ENCODE measurements at places on chromosomes 6 and 20.

DNA sequence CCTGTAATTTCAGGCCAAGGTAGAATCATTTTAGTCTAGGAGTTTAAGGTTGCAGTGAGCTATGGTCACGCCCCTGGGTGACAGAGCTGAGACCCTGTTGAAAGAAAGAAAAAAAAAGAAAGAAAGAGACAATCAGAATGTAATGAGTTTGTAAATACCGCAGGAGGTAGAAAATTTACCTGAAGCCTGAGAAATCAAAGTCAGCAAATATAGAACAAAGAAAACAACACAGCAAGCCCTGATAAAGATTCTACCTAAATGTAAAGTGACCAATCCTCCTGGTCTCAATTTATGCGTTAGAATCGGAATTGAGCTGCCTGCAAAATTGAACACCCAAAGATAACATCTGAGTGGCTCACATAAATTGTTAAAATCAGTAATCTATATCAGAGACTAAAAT lies 146.5 kb upstream of the ZNF184 start:
- DNase-seq = no peak

DNA sequence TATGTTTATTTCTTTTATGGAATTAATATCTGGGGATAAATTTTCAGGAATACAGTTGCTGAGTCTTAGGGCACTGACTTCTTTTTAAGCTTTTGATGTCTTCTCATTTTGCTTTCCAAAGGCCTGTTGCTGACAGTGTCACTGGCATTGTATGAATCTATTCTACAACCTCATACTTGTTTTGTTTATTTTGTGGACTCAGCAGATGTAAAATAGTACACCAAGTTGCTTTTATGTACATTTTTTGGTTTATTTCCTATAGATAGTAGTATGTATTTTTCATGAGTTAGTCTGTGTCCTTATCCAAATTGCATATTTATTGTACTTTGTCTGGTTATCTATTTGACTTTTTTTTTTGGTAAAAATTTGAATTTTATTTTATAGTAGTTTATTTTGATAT lies 35.0 kb downstream of the FAM162B start:
- DNase-seq = no peak

DNA sequence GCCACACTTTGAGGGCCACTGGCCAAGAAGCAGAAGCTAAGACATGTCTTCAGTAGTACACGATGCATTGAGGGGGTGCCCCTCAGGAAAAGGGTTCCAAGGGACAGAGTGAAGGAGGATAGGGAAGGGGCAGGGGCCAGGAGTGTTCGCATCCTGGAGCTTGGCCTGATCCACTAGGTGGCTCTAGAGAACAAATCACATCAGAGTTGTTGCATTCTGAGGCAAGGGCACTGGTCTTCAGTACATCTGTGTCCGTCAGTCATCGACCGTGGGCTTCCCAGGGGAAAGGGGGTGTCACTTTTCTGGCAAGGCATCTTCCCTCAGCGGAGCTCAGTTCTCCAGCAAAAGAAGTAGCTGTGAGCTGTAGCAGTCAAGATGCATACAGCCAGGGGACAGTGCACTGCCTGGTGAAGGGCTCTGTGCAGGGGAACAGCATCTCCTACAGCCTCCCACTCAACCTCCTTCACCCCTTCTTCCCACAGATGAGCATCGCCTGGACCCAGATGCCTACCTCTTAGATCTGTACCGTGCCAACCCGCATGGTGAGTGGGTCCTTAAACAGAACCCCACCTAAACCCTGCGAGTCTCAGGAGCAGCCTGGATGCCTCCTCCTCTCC lies 47.8 kb downstream of the ARHGAP40 start:
- DNase-seq = peak; percentile 69

DNA sequence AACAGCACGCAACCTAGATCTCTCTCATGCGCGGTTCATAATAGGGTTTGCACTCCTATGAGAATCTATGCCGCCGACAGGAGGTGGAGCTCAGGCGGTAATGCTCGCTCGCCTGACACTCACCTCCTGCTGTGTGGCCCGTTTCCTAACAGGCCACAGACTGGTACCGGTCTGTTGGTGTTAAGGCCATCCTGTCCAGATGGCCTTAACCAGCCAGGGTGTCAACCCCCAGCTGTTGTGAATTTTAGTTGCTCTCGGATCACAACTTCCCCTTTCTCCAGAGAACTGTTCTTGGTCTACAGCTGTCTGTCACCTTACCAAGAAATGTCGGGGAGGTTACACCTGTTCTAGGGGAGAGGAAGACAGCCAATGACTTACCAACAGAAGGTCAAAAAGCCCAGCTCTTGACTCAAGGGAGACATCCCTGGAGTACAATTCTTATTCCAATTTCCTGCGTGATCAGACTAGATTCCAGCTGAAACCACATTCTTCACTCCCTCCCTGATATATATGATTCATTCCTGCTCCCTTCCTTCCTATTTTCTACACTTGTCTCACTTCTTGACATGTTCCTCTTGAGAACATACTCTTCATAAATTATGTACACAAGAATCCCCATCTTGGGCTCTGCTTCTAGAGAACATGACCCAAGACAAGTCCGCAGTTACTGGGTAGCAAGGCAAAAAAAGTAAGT lies 23.1 kb upstream of the DNAAF9 start:
- DNase-seq = peak; percentile 18

GRCh38 chr6:141264101-141264500 lies 868.6 kb upstream of the GJE1 start:
- DNase-seq = no peak

DNA sequence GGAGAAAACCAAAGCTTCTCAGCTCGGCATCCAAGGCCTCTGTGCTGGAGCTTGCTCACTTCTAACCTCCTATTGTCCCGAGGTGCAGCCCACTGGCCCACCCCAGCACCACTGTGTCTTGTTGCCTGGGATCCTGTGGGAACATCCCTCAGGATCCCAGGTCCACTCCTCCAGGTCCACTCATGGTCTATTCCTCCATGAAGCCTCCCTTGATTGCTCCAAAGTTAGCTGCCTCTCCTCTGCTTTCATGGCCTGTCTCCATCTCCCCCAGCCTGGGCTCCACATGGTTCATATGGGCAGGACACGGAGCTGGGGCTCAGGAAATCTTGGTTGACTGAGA lies 13.9 kb downstream of the SLA2 start:
- DNase-seq = no peak

DNA sequence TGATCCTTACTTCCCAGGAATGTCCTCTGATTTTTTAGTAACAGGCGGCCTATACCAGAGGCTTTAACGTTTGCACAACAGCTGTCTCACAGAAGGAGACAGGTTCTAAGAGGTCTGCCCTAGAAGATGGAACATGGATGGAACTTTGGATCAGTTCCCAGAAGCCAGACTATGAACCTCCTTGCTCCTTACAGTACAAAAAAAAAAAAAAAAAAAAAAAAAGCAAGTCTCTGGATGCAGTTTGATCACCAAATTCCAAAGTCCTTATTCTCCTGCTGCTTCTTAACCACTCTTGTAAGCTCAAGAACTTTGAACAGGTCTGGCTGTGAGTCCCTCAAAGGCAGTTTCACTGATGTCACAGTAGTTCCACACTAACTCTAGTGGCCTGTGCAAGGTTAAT lies 2.0 kb upstream of the TRMT11 start:
- no peak for DNase-seq

- DNase-seq = no peak
These were observed 25.5 kb downstream of the ANGPT4 start for GRCh38 chr20:890666-891057.

DNA sequence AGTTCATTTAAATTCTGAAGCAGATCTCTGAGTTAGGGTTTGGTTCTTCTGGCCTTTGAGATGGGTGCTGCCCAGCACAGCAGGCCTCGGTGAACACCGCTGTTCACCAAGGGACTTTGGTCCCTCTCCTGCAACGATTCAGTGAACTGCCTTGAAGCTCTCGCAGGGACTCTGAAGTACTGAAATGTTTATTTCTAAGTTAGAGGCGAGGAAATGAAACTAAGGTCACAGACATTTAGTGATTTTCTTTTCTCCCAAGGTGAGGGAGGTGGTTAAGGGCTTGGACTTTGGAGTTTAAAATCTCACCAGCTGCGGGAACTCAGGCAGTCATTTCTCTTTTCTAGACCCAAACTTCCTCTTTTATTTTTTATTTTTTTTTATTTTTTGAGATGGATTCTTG lies 26.2 kb downstream of the E2F3 start:
- no peak for DNase-seq

GRCh38 chr6:90186637-90187371 lies 109.8 kb downstream of the BACH2 start:
- DNase-seq = no peak

- DNase-seq = peak; percentile 52
These were observed 123.7 kb downstream of the AKAP7 start for GRCh38 chr6:131258816-131259476.

DNA sequence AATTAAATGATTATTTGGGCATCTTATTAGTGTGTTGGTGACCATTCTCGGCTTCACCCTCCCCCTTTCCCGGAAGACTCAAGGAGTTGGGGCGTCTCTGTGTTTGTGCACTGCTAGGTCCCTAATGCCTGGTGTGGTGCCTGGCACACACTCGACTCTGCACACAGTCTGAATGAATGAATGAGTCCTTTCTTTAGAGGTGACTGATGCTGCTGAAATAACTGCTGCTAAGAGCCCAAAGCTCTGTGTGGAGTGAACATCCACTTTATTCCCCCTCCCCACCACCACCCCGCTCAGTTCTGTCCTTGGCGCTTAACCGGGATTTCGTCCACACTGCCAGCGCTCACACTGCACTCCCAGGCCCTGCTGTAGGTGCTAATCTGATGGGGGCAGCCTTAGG lies 1.2 kb upstream of the PHACTR3 start:
- no peak for DNase-seq

DNA sequence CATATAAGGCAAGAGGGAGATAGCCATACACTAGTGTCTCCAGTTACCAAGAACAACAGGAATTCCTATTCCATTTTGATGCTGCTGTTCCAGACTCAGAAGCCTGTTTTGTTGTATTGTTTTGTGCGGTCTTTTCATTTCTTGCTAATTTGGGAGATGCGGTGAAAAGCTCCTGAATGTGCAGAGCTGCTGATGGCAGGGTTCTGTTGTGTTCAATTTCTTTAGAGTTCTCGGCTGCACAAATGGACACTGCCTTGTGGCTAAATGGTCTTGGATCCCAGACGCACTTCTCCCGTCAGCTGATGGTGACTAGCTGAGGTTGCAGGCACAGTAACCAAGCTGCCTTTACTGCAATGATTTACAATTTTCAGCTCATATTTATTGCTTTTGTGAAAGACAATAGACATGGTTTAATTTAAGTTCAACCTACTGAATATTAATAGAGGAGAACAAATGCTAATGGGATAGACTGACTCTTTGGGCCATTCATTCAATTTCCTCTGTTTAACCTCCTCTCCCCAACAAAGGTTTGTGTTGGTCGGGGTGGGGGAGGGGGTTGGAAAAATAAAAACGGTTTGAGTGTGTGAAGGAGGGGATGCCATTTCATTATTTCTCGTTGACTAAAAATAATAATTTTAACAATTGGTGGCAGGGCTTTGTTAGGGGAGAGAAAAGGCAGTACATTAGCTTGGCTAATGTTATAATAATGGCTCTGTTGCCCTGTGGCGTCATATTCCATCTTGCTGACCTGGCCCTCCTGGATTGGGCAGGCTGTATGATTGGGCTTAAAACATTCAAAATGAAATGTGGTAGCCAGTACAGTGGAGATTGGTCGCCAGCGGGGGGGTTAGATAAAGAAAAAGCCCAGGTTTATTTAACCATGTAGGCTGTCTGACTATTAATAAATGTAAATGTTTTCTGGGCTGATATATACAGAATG lies 159.5 kb downstream of the JARID2 start:
- DNase-seq = no peak

- DNase-seq = no peak
These were observed 26.1 kb upstream of the RIPPLY2 start for GRCh38 chr6:83827050-83827449.

DNA sequence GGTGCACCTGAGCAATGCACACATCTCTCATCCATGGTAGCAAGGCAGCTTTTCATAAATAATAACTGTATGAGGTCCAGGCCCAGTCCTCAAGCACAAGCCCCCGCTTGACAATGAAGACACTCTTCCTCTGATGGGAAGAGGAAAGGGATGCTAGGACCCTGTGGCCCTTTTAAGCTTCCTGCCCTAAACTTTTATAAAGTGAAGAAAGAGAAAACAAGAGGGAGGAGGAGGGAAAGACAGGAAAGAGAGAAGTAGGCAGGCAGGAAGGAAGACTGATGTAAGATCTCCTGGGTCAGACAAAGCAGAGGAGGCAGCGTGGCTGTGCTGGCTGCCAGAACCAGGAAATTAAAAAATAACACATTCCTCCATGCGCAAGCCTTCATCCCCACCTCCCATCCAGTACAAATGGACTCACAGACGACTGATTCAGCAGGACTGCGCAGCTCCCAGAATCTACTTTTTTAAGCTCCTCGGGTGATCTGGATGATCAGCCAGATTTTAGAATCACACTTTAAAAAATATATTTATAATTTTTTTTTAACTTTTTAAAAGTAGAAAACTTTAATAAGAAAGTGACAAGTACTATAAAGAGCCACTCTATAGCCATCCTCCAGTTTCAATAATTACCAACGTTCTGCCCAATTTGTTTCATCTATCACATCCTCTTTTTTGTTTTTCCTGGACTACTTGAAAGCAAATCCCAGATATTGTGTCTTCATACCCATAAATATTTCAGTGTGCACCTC lies 16.5 kb downstream of the TNFAIP3 start:
- DNase-seq = no peak

DNA sequence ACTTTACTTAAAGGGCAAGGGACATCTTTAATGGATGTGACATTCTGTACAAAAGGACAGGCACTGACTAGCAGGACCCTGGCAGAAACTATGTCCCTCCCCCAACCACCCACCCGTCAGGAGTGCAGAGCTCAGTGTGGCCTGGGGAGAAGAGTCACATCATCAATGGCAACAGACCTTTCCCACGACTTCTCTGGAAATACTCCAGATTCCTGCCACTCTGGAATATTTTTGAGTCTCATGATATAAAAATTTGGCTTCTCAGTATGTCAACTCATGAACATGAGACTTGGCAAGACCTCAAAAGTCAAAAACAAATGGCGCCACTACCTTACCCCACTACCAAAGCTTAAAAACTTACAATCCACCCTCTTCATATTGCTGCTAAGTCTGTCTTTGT lies 118.3 kb downstream of the SLC23A2 start:
- no peak for DNase-seq

DNA sequence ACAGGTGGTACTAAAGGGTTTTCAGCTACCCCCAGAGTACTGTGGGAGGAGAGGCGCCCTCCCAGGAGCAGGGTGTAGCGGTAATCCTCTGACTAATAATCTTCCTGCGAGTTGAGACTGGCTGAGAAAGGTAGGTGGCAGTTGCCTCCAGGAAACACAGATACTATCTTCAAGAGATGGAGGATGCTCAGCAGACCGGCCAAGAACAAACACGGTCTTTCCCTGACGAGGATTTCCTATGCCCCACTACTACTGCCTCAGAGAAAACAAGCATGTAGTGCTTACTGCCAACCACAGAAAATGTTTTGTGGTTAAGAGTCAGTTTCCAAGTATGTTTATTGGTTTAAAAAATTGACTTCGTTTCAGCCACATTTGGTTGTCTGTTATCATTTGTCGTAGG lies 26.8 kb downstream of the C6orf89 start:
- DNase-seq = no peak
